ENCODE measurements at places on chromosomes 6 and 20.

DNA sequence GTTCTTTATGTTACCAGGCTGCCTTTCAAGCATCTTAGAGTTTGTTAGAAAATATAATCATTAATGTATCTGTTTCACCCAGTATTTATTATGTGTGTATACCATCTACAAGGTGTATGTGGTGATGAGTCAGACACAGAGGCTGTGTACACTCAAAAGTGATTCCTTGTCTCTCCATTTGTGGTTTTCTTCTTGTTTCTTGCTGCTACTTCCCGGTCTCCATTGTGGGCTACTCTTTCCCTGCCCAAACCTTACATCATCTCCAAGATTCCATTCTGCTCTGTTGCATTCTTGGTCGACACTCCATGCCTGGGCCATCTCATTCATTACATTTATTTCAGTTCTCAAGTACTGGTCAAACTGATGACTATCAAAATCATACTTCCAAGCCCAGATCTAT is 182.2 kb upstream of the STXBP5 start:
- DNase-seq, result no peak

GRCh38 chr20:11429168-11429567 is 488.5 kb upstream of the BTBD3 start:
- DNase-seq, result no peak

DNA sequence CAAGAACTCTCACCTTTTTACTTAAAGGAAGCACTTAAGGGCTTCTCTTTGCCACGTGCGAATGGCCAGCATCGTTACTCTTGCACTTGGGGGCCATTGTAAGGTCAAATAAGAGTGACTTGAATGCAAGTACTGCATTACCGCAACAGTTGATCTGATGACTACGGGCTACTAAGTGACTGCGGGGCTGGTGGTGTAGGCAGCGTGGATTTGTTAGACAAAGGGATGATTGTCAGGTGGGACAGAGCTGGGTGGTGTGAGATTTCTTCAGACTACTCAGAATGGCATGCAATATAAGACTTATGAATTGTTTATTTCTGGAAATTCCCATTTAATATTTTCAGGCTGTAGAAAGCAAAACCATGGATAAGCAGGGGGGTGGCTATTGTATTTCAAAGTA is 199.7 kb upstream of the UST start:
- no peak for DNase-seq

DNA sequence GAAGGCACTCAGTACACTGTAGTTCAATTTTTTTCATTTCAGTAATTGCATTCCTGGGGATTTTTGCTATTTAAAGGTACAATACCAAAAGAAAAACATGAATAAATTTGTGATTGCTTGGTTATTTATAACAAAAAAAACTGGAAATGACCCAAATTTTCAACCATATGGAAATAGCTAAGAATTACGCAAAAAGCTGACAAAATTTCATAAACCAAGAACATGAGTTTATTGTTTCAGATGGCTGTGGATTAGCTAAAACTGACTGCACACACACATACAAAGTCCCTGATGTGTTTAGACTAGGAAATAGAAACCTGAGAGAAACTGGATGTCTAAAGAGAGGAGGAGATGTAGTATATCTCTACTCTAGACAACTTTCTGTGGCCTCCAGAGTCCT is 718.4 kb upstream of the CHD6 start:
- DNase-seq, result no peak
